Stimulated activated effector memory CD8-positive, alpha-beta T cell treated with anti-CD3 and anti-CD28 coated beads, Interleukin-12 subunit alpha, Interleukin-12 subunit beta, amount 100 ng/mL, for 72 hours (primary cell): ENCODE measurements at places on chromosomes 7 and 10.

- no peak for DNase-seq
Observed at GRCh38 chr10:64316416-64316815, 795.2 kb downstream of the REEP3 start.

DNA sequence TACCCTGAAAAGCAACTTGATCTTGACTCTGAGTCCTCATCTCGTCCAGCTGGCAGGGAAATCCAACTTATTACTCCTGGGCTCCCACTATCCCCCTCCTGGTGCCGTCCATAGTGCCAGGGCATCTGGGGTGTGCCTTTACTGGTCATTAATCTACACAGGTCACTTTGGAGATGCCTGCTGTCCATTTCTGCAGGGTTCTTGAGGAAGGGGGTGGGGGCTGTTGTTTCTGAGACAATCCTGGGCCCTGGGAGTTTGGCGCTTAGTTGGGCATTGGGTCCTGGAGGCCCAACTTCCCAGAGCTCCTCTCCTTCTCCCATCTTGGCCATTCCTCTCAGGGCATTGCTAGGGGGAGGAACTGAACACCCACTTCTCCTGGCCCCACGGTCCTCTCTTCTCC, 6.0 kb upstream of the TACR2 start:
- DNase-seq = no peak

GRCh38 chr10:3226960-3227744, 54.6 kb upstream of the PITRM1 start:
- DNase-seq = no peak

DNA sequence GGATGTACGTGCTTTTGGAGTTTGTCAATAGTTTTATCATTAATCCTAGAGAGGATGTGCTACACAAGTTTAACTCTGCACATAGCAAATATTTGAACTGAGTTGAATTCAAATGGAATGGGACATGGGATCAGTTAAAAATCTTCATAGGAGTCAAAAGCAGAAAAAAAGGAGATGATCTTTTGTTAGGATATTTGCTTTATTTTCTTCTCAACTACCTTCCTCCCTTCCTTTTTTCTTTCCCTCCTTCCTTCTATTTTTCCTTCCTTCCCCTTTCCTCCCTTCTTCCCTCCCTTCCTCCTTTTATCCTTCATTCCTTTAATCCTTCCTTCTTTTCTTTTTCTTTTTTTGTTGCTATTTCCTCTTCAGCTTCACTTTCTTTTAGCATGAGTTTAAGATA, 6.6 kb downstream of the PTPRZ1 start:
- no peak for DNase-seq

GRCh38 chr7:1028775-1029636, 15.3 kb upstream of the GPR146 start:
- peak; percentile 33 for DNase-seq

DNA sequence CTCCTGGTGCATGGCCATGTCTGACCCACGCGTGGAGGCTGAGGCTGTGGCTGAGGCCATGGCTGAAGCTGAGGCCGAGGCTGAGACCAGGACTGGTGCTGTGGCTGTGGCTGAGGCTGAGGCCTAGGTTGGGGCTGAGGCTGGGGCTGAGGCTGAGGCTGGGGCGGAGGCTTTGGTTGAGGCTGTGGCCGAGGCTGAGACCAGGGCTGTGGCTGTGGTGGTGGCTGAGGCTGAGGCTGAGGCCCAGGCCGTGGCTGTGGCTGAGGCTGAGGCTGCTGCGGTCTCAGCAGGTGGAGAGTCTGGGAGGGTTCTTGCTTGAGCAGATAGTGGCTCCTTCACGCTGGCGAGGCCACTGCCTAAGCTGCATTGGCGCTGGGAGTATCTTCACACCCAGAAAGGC, 76.4 kb downstream of the WDR37 start:
- DNase-seq = no peak

DNA sequence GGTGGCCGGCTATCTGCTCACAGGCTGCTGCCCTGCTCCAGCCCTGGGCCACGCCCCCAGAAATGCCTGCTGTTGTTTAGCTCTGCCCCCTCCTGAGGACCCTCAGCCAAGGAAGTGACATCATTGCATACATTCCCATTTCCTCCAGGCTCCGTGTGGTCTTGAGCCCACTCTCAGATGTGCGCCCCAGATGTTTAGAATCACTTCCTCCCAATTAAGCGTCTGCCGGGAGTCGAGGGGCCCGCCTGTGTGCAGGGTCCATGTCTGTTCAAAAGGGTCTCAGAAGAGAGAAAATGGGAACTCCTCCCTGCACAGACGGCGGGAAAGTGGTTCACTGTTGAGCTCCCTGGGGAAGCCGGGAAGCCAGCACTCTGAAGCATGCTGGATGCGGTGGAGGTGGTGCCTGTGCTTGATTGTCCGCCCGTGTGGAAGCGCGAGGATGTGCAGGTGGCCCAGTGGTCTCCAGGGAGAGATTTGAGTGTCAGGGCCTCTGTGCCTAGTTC, 116.9 kb upstream of the PPIF start:
- DNase-seq = no peak

DNA sequence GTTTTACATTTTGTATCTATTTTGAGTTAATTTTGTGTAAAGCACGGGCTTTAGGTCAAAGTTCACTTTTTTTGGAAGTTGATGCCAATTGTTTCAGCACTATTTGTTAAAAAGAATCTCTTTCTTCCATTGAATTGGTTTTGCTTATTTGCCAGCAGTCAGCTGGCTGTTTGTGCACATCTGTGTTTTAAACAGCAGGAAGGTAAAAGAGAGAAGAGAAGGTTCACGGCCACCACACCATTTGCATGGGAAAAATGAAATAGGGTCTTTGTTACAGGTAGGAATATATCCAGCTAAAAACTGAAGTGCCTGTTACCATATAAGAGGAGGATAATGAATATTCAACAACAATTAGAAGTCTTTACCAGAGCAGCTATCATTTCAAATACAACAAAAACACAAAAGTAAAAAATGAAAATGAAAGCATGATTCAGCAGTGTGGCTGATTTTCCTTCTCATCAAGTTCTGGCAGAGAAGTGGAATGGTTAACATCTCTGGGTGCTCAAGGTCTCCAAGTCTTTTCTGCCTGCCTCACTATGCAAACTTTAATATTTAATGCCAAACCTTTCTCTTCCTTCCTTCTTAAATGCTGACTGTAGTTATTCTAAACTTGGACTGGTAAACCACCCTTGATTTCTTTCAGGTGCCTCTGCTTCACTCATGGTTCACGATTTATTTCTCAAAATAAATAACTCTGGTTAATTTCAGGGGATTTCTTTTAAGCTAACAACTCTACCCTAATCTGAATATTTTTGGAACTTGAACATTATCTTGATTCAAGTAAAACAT, 841.5 kb downstream of the GRM8 start:
- no peak for DNase-seq

GRCh38 chr7:92057375-92057774, 76.9 kb downstream of the CYP51A1 start:
- DNase-seq = no peak

- no peak for DNase-seq
Observed at GRCh38 chr7:77707504-77707992, 11.3 kb downstream of the RSBN1L start.

DNA sequence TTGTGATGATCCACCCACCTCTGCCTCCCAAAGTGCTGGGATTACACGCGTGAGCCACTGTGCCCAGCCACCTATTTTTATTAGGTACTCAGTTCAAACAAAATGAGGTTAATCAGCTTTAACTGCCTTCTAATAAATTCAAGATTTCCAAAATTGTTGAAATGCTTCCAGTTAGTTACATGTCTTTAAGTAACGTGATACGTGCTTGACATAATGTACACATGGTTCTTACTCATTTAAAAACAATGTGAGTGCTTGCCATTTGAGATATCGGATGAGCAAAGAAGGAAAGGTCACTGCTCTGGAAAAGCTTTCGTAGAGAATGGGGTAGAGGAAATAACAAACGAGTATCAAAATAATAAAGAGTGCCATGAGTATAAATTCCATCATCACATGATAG, 83.6 kb downstream of the KMT2E start:
- no peak for DNase-seq

DNA sequence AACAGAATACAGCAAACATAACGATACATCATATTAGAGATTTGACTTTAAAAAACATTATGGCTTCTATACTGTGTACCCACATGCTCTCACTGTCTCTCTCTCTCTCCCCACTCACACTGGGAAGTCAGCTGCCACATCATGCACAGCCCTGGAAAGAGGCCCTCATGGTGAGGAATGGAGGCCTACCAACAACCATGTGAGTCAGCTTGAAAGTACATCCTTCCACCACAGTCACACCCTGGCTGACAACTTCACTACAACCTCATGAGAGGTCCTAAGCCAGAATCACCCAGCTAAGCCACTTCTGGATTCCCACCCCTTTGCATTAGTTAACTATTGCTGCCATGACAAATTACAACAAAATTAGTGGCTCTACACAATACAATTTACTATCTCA, 23.3 kb upstream of the GPR22 start:
- DNase-seq = no peak

DNA sequence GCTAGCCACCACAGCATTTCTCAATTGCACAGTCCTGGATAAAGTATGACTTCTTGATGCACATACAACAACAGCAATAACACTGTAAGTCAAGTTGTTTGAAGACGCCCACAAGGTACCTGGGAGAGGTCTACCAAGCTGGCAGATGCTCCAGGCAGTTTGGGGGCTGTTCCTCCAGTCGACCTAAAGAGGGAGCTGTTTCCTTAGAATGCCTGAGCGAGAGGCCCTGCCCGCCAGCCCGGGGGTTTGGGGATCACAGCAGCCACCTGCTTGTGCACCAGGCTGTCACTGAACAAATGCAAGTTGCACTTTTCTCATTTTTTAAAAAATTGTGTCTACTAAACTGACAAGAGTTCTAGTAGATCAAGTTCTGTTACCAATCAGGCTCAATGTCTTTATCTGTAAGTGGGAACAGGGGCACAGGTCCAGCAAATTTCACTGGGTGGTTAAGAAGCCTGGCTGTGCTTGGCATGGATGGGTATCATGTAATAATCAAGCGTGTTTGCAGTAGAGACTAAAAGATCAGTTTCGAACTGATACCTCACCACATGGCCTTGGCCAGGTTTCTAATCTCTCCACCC, 193.8 kb upstream of the ADO start:
- peak; percentile 65 for DNase-seq

GRCh38 chr7:98429799-98430198, 28.9 kb upstream of the BAIAP2L1 start:
- no peak for DNase-seq

DNA sequence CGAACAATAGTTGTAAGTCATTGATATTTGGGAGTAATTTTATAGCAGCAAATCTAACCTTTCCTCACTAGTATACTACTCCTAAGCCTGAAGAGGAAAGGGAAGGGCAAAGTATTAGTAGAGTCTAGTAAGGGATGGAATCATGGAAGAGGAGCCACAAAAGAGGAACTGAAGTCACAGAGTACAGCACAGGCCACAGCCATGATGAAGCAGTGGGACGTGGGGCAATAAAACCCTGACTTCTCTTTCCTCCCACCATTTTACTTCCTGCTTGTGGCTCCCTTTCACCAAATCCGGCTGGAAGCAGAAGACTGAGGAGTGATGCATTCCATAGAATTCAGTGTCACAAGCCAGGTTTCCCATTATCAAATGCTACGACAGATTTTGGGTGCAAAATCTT, 58.7 kb downstream of the CABCOCO1 start:
- no peak for DNase-seq

GRCh38 chr7:76201732-76202665, at the start of gene SRRM3:
Gene SRRM3 (plus strand): TSS chr7:76201896. CDS start chr7:76235067, 33,171 bp downstream.
- DNase-seq = peak; percentile 91

DNA sequence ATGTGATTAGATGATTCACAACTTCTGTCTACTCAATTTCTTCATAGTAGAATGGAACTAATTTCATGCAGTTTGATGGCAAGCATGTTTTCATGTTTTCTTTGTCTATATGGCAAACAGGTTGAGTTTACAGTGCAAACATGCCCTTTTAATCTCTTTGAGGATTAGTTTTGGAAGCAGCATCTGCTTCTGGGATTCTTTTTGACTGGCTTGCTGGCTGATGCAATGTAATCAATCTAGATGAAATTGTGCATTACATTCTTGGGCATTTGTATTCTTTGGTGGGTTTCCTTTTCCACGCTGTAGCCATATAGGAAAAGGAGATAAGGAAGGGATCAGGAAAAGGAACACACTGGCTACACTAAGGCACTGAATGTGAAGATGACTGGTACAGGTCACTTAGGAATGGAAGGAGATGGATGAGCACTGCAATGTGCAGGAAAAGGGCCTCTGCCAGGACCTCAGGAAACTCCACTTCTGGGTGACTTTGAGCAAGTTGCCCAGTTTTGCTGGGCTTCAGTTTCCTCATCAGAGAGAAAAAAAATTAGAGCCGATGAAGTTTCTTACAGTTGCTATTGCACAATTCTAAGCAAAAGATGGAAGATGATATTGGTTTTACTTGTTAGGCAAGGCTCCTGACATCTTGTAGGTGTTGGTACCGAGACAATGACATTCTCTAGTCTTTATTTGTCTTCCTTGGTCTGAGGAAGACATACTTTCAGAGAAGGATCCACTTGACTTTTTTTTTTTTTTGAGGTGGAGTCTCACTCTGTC, 269.1 kb downstream of the SUGCT start:
- no peak for DNase-seq

GRCh38 chr10:28410420-28411135, 107.7 kb upstream of the MPP7 start:
- DNase-seq = no peak

DNA sequence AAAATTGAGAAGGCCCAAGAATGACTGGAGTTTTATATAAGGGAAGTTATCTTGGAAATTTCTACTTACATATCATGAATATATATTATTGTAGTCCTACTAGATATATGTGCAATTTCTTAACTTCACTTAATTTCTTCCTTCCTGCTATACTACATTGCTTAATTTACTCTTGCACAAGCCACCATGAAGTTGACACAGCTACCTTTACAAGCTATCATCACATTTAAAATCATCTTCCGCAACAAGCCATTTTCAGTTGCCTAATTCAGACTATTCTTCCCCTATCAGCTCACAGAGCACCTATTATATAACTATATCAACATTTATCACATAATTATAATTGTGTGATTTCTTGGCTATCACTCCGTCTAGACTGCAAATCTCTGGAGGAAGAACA, 418.4 kb downstream of the PARD3 start:
- DNase-seq = no peak

GRCh38 chr7:49295146-49295545, 370.8 kb downstream of the CDC14C start:
- DNase-seq = no peak

- DNase-seq = no peak
Observed at GRCh38 chr10:123087786-123088185, 48.0 kb upstream of the HMX3 start.

DNA sequence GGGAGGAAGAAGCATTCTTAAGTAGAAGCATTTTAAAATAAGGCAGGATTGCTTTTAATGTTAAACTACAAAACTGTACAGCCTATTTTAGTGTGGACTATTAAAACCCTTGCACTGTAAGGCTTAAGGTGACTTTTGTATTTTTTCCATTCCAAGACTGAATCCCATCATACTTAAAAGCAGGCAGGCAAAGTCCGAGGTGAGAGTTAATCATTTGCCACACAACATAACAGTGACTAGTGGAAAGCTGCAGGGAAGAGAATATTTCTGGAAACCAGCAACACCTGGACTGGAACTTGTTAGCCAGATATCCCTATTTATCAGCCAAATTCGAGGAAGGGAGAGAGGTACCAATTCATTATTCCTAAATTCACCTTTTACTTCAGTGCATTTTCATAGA, 3.5 kb downstream of the PRR15 start:
- no peak for DNase-seq
